ENCODE measurements at places on chromosomes 7 and 10.

DNA sequence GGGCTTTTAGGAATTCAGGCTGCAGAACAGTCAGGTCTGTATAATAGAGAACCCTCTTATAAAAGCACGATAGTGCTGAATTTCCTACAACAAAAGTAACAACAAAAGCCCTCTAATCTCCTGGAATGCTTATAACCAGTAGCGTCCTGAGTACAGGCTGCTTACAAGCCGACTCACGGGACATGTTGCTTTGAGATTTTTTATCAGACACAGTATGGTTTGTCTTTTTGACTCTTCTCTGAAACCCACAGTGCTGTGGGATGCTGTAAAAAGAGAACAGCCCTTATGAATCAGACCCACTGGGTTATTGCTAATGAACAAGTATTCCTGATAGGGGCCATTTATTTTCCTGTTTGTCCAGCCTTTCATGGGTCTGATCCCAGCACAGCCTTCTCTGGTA, 59.4 kb downstream of the PLPP4 start:
- DNase-seq: no peak

- DNase-seq: no peak
Measured at GRCh38 chr7:80537091-80537490, 25.2 kb upstream of the GNAT3 start.

DNA sequence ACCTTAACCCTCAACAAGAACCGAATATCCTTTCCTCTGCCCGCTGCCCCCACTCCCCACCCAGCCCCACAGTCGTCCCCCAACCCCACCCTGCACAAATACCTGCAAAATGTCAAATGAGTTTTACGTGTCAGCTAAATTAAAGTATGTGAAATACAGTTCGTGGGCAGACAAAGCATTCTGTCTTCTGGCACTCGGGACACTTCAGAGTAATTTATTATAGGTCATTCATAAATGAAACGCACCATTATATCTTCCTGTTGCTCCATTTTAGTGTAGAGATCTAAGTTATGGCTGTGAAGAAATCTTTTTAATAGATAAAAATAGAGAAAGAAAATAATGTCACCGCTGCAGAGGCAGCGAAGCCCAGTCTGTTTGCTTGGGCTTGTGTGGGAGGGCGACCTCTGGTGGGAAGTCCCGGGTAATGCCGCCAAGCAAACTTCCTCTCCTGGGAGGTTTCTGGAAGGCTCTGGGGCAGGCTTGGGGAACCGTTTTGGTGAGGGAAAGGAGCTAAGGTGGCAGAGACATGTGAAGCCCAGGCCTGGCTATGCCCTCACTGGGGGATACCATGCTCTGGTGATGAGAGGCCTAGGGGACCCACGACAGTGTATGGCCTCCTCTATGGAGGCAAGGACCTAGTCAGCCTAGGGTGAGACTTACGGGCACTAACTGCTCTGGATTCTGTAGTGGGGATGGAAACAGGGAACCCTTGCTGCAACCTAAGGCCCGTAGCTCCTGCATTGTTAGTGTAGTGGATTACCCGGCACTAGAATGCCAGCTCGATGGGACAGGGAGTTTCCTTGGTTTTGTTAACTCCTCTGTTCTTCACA, 604.9 kb downstream of the LRMDA start:
- DNase-seq: peak; percentile 19

DNA sequence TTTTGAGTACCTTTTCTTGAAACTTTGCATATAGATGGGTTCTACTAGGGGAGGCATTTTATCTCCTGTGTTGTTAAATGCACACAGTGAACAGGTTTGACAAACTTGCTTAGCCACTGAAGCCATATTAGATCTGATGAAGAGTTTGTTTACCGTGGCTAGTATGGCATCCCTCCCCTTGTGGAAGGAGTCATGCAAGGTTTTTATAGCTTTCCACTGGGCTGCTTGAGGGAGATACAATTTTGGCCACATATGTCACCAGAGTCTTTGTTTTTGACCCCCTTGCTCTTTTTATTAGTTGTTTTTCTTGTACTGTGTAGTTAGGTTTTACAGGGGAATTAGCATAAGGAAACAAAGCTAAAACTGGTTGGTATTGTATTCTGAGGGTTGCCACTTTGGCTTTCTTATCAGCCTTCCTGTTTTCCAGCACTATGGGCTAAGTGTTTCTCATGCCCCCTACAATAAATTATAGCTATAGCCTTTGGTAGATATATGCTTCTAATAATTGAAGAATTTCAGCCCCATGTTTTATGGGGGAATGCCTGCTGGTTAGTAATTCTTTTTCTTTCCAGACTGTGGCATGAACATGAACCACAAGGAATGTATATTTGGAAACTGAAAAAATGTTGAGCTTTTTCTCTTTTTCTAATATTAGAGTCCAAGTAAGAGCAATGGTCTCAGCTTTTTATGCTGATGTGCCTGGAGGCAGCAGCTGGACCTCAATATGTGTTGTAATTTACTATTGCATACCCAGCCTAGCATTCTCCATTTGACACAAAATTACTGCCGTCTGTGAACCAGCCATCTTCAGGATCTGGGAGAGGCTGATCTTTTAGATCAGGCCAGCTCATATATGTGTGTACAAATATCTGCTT, 18.4 kb upstream of the STEAP2 start:
- no peak for DNase-seq

- DNase-seq: no peak
Measured at GRCh38 chr7:135917721-135918120, 59.4 kb downstream of the MTPN start.

GRCh38 chr7:46369933-46370654, 449.0 kb upstream of the IGFBP3 start:
- DNase-seq: no peak

- no peak for DNase-seq
Measured at GRCh38 chr10:79385804-79386531, 38.7 kb downstream of the PPIF start.

DNA sequence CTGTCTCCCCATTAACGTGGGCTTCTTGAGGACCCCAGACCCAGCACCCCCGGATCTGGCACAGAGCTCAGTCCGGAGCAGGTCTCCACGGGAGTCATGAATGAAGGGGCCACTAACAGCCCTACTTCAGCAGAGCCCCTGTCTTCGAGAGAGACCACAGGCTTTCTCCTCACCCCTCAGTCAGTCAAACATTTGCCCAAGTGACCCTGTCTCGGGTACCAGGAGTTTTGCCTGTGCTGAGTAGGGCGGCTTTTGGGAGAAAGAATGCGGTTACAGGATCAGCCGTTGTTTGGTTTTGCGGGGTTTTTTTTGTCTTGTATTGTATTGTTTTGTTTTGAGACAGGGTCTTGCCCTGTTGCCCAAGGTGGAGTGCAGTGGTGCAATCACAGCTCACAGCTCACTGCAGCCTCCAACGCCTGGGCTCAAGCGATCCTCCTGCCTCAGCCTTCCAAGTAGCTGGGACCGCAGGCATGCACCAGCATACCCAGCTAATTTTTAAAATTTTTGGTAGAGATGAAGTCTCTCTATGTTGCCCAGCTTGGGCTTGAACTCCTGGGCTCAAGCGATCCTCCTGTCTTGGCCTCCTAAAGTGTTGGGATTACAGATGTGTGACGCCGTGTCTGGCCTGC, 16.5 kb downstream of the ADAP1 start:
- no peak for DNase-seq

DNA sequence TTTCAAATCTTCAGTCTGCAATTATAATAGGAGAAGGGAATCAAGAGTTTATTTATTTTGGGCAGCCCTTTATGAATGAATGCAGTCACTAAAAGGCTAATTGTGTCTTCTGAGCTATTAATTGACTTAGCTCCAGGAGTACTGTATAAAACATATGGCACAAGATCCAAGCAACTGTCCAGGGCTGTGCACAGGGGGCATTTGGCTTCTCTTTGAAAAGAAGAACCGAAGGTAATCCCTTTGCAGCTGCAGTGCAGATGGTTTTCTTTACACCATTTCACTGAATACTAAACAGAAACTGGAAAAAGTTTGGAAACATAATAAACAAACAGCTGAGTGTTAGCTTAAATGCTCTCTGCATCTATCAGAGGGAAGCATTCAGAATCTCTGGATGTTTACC, 282.6 kb upstream of the LRRN3 start:
- no peak for DNase-seq

- DNase-seq: no peak
Measured at GRCh38 chr7:77262316-77262715, 62.7 kb upstream of the FGL2 start.

DNA sequence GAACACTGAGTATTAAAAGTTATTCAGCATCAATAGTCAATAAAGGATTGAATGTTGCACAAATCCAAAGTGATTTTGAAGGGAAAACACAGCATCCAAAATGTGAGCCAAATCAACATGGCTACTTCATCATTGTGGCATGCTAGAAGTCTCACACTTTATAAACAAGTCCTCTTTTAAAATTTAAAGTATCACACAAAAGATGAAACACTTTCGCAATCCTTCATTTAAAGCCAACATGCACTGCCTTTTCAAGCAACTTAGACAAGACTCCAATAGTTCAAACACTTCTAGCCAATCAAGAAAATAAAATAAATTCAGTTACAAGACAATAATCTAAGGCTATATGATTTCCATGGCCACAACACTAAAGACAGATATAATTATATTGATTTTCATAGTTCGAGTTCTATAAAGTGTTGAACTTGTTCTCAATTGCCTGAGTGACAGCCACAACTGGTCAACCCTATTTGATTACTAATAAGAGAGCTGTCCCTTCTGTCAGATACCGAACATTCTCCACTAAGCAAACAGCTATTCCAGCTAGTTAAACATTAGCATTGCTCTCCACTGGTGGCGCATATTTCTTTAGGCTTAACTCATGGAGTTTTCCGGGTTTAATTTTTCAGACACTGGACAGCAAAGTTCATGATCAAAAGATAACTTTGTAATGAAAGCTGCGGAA, 8.3 kb downstream of the EBF3 start:
- DNase-seq: no peak

- no peak for DNase-seq
Measured at GRCh38 chr10:79490400-79491142, 21.8 kb upstream of the EIF5AL1 start.

GRCh38 chr10:132910186-132910880, 32.0 kb downstream of the CFAP46 start:
- DNase-seq: no peak

- no peak for DNase-seq
Measured at GRCh38 chr10:121994429-121994941, 5.5 kb downstream of the TACC2 start.

DNA sequence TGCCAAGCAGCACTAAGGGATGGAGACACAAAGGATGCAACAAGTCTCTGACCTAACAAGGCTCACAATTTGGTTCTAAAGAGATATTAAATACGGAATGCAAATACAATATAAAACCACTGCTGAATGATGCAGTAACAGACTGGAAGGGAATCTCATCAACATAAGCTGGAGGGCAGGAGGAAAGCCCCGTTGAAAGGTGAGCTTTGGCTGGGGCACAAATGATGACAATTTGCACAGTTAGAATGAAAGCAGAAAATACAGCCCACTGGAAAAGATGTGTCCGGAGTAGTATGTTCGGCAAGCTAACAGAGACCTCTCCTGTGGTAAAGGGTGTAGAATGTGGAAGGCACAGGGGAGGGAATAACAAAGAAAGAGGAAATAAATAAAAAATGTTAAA, 26.1 kb downstream of the PAXIP1 start:
- DNase-seq: no peak

GRCh38 chr10:71864911-71865361, 13.9 kb upstream of the PSAP start:
- DNase-seq: peak; percentile 10

GRCh38 chr7:130944997-130945396, 211.0 kb upstream of the KLF14 start:
- DNase-seq: no peak

DNA sequence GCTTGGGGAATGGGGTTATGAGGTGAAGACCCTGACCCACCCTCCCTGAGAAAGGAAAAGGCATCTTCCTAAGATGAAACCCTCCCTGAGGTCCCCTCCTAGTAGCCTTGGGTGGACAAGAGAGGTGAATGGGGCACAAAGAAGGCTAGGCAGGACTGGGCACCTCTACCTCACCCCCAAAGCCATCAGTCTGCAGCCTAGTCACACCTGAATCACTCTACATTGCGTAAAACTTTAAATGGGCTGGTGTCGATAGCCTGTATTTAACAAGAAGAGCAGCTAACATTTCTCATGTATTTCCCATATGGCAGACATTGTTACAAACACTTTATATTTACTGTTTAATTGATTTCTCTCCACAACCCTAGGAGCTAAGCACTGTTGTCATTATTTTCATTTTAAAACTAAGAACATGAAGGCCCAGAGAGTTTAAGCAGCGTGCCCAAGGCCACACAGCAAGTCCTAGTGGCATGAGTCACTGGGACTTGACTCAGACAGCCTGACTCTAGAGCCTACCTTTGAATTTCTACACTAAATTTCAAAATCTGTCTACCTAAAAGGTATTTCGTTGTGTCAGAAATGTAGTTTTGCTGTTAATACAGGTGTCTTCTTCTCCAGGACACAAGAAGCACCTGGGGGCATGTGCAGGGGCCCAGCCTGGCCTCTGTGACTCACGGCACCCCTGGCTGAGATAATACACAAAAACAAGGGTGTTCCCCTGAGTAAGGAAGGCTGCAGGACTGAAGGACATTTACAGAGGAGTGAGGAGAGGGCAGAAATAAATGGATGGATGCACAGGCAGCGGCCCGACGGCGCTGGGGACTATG, 3.4 kb downstream of the AOC1 start:
- DNase-seq: no peak

DNA sequence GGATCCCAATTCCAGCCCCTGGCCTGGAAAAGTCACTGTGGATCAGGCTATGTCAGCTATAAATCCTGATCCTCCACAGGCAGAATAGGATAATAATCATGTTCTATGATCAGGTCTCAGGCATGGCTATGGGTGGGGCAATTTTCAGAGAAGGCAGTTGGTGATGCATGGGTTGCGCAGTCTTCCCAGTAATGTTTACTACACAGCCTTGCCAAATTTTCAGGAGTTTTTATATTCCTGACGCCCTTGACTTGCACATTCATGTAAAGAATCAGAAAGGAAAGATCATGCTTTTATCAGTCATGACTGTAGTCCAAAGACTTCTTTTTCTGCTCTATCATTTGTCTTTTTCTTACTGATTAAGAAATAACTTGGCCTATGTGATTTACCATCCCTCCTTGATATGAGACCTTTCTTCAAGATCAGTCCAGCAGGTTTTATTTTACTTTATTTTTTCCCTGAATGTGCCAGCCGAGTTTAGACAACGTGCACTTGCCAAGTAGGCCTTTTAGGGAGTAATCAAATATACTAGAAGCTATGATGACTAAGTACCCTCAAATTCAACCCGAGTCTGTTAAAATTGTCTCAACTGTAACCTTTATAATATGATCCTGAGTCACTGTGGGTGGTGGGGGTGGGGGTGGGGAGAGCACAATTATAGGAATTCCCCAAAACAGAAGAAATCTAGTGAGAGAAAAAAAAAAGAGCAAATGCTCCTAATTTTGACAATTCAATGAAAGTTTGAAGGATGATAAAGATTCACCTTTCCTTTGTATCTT, 31.9 kb downstream of the ARL4A start:
- no peak for DNase-seq

GRCh38 chr7:134741907-134742635, 37.4 kb upstream of the CALD1 start:
- DNase-seq: no peak

- DNase-seq: no peak
Measured at GRCh38 chr10:15791816-15792524, 68.3 kb downstream of the MINDY3 start.

GRCh38 chr10:132357286-132358058, 25.5 kb downstream of the LRRC27 start:
- no peak for DNase-seq

GRCh38 chr10:26214551-26215395, 1.8 kb upstream of the GAD2 start:
- DNase-seq: no peak

Measured in CD4-positive, alpha-beta T cell treated with Interferon gamma for 1 hour (primary cell).